ENCODE measurements at places on chromosomes 7 and 10.

DNA sequence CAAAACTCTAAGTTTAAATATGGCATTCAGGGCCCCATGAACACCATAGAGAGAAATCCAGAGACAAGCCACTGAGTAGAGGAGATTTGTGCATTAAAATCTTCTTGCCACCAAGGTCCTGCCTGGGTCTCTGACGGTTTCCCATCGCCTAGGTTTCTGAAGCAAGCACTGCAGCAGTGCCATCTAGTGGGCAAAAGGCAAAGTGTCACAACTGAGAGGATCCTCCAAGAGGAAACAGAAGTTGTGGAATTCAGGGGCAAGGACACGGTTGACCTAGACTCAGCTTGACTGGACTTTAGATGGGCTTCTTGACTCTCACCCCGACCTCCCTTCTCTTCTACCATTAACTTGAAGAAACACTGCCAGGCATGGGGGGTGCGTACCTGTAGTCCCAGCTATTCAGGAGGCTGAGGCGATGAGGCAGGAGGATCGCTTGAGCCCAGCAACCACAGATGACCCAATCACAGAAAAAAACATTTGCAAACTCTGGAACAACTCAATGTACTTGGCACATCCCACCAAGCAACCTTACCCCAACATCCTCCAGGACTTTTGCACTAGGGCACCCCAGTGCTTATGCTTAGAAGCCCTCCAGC is 604.1 kb downstream of the GALNT17 start:
- DNase-seq: no peak

DNA sequence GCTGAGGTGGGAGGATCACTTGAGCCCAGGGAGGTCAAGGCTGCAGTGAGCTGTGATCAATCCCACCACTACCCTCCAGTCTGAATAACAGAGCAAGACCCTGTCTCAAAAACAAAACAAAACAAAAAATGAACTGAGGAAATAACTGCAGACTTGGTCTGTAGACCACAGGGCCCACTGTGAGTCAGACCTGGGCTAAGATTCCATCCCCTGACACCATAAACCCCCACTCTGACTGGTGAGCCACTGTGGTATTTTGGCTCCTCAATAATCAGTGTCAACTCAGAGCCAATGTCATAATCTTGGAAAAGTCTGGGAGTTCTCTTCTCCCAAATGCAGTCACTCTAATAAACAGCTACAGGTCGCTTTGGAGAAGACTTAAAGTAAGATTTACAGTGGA is 24.0 kb upstream of the ERCC6 start:
- no peak for DNase-seq

GRCh38 chr10:69456880-69457693 is 5.8 kb downstream of the TSPAN15 start:
- DNase-seq: no peak

DNA sequence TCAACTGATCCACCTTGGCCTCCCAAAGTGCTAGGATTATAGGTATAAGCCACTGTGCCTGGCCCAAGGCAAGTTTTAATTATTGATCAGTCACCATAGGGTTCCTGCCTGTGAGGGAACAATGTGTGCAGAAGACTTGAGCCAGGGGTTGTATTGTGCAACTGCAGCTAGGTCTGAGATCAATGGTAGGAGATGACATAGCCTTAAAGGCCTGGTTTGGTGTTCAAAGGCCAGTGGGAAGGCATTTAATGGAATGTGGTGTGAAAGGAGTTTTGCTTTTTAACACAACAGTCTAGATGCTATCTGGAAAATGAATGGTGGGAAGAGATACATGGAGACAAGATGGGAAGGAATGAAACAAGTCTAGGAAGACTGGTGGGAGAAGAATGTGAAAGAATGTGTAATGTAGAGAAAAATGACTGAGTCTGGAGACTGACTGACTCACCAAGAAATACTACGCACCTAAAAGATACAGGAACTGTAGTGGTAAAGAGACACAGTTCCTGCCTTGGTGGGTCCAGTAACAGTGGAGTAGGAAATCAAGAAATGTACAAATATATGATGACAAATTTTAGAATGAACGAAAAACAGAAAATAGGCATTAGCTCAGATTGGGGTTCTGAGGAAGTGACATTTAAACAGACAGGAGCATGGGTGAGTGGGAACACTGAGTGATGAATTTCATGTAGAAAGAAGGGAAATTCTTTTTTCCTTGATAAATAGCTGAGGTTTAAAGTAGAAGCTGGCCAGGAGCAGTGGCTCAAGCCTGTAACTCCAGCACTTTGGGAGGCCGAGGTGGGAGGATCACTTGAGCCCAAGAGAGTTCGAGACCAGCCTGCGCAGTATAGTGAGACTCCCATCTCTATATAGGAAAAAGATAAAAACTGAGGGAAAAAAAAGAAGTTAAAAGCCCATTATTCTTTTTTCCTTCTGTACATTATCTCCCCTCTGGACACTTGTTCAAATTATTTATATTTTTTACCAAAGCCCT is 9.4 kb downstream of the HNRNPF start:
- DNase-seq: no peak

DNA sequence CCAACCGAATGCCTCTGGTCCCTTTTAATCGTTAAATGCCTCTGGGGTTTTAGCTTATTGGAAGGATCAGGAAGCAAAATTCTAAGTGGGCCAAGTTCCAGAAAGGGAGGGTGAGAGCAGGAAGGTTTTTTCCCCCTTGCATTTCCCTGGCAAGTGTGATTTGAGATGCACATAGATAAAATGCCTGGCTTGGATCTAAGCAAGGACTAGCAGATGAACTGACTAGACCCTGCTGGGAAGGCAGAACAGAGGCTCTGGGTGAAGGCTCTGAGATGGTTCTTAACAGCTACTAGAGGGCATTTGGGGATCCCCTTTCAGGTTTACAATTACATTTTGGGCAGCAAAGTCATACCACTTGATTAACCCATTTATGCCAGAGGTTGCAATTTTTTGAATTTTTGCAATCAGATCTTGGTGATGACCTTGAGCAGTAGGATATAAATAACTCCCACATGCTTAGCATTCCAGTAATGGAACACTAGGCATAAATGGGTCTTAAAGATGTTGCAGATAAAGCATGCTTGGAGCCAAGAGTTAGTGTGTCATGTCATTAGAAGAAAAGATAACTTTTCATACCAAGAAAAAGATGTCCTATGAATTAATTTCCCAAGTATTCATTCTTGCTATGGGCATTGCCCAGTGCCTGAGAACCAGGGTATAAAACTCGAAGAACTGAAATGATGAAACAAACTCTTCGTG is 205.9 kb downstream of the SEC23IP start:
- DNase-seq: no peak

- no peak for DNase-seq
Measured at GRCh38 chr7:44043902-44044301, 600 bp upstream of the DBNL start.

- no peak for DNase-seq
Measured at GRCh38 chr7:122885583-122886356, 490 bp downstream of the CADPS2 start.

DNA sequence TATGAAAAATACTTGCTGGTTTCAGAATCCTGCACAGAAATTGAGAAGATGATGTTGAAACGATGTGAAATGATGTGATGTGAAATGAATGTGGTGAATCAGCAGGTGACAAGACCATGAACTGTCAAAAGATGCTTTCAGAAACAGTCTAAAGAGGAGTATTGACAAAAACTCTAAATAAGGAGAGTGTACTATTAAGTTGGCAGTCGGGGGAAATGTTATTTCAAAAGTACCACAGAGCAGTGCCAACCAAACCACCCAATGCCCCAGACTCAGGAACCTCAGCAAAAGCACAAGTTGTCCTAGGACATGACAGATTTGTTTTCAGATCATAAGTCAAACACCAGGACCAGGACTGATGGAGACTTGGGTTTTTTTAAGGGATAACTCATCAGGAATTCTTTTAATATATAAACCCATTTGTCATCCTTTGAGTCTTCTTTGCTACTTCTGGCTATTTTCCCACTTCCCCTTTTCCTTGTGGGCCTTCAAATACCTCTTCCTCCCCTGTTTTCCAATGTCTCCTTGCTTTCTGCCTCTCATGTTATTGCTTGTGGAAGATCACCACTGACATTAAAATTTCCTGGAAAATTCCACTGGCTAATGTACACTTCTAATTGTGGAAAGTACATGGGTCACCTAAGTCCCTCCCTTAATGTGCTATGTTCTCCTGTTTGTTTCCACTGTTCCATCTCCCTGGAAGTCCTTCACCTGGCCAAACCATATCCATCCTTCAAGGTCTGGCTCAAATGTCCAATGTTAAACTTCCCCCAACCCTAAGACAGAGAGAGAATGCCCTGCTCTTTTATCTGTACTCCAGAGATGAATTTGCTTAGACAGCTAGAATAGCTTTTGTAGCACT is 10.2 kb upstream of the PPP1R3C start:
- no peak for DNase-seq

DNA sequence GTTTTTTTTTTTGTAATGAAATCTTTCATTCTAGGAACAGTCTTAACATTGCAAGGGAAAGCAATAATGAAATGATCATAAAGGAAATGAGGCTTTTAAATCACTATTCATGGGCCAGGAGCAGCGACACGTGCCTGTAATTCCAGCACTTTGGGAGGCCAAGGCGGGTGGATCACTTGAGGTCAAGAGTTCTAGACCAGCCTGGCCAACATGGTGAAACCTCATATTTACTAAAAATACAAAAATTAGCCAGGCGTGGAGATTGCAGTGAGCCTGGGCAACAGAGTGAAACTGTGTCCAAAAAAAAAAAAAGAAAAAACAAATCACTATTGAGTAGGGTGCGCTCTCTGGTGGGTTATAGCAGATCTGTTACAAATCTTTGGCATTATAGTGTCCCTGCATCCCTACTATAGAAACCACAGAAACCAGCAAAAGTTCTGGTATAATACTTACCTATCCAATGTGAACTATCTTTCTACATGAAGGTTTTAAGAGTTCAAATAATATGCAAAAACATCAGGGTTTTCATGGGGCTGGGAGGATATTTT is 72.1 kb downstream of the GLI3 start:
- DNase-seq: no peak

DNA sequence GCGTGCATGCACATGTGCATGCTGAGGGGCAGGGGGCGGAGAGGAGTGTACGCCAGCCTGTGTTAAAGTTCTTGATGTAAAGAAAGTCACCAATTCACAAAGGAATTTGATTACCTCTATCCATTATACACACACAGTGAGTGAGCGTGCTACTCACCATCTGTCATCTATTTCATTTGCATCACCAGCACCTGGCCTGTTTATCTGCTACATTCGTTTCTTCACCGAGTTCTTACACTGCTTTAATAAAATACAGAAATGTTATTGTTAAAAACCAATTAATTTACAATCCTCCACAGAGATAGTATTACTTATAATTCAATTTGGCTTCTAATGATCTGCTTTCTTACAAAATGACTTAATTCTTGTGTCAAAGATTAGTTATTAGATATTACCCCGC is 32.6 kb downstream of the NEUROD6 start:
- no peak for DNase-seq

- DNase-seq: no peak
Measured at GRCh38 chr10:130020651-130021382, 56.7 kb upstream of the EBF3 start.

- no peak for DNase-seq
Measured at GRCh38 chr10:101450277-101451080, 96.5 kb downstream of the BTRC start.

DNA sequence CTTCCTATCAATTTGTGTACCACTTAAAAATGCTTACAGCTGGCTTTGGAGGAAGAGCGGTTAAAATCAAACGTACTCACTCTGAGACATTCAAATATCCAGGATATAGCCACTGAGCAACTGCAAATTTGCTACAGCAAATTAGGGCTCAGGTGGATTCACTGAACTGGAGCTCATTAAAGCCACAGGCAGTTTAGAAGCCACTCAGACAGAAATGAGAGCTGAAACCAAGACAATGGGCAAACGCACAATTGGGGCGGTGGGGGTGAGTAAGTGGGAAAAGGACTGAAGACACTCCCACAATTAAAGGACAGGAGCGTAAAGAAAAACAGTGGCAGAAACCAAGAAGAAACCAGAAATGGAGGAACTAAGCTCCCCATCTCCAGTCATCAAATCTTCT is 20.5 kb downstream of the MPP7 start:
- no peak for DNase-seq

DNA sequence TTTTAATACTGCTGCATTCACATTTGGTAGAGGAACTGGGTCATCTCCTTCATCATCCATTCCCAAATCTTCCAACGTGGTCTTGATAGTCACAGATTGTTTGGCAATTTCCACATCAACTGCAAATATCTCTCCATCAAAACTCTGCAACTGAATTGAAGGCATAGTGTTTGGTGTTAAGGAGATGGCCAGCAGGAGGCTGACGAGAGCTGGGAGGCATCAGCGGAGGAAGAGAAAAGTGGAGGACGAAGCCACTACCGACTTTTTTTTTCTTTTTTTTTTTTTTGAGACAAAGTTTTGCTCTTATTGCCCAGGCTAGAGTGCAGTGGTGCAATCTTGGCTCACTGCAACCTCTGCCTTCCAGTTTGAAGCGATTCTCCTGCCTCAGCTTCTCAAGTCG is 205.0 kb upstream of the KCTD7 start:
- DNase-seq: no peak

GRCh38 chr7:46245586-46246111 is 324.6 kb upstream of the IGFBP3 start:
- DNase-seq: no peak

GRCh38 chr10:10160821-10161312 is 856.8 kb upstream of the CELF2 start:
- DNase-seq: no peak

- DNase-seq: no peak
Measured at GRCh38 chr10:71429304-71429703, 32.6 kb downstream of the CDH23 start.

- no peak for DNase-seq
Measured at GRCh38 chr10:128497660-128498377, 371.6 kb upstream of the MKI67 start.

DNA sequence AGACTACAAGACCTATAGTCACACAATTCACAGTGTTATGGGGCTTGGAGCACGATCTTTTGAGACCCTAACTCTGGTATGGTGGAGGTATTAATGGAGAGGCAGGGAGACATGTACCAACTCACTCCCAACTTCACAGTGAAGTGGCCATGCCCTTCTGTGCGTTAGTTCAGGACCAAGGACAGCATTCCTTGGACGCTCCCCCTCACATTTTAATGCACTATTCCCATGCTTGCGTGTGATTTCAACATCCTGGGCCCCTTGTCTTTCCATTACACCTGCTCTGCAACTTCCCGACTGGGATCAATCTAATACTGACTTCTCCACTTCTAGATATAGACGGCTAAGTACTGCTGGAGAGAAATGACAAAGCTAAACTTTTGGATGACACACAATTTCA is 72.7 kb downstream of the PLCE1 start:
- DNase-seq: no peak
